ENCODE measurements at places on chromosomes 16 and 17.

GRCh38 chr17:39385040-39385439, 16.4 kb downstream of the FBXL20 start:
- no peak for DNase-seq

GRCh38 chr17:11554042-11554441, 44.2 kb upstream of the DNAH9 start:
- DNase-seq: no peak

DNA sequence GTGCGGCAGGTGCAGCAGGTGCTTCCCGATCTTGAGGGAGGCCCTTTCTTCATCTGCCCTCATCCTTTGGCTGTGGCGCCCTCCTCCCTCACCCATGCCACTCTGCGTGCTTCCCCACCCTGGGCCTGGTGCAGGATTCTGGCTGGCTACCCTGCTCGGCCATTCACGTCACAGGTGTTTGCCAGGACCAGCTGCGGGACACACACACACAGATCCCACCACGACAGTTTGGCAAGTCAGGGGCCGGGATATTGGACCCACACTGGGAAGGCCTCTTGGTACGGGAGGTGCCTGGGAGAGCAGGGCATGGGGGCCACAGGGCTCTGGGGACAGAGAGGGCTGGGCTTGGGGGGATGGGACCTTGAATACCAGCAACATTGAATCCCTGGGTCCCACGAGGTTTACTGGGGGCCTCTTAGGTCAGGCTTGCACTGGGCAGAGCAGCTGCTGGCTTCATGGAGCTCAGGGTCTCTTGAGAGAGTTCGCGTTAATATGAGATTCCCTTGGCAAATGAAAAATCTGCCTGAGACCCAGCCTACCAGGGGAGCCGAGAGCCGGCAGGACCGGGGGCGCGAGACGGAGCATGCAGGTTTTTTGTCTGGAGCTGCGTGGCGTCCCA, 15.1 kb downstream of the ADCY7 start:
- DNase-seq: peak; percentile 8

DNA sequence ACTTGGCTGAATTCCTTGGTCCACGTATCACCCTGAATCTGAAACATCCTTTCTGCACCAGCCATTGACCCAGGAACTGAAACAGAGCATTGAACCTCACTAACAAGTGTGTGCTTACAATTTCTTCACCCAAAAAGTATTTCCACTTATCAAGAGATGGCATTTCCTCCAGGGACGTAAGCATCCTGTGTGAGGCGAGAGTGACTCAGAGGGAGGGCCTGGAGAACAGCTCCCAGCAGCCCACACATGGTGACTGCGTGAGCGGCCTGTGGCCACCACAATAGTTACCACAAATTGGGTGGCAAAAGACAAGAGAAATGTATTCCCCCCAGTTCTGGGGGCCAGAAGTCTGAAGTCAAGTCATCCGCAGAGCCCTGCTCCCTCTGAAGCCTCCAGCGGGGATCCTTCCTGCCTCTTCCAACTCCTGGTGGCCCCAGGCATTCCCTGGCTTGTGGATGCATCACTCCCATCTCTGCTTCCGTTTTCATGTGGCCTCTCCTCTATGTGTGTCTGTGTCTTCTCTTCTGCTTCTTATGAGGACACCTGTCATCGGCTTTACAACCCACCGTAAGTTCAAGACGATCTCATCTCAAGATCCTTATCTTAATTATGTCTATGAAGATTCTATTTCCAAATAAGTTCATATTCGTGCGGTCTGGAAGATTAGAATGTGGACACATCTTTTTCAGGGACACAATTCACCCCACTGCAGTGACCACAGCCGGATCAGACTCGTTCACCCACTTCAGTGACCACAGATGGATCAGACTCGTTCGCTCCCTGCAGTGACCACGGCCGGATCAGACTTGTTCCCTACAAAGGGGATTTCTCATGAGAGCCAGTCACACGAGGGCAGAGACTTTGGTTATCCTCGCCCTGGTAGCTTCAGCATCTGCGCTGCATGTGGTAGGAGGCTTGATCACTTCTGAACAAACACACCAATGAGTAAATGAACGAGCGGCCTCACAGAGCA, 122.6 kb upstream of the FOXF1 start:
- DNase-seq: no peak

- no peak for DNase-seq
Measured at GRCh38 chr16:47851146-47851545, 304.6 kb downstream of the ABCC12 start.

GRCh38 chr16:1333149-1333812, at the start of gene BAIAP3:
Gene BAIAP3 (plus strand): TSS chr16:1333645. CDS start chr16:1338550, 4,905 bp downstream.
- no peak for DNase-seq

- DNase-seq: peak; percentile 22
Measured at GRCh38 chr17:79836972-79837887, 2.0 kb downstream of the CBX4 start.

- DNase-seq: no peak
Measured at GRCh38 chr17:34412965-34413441, 50.0 kb upstream of the CCL1 start.

DNA sequence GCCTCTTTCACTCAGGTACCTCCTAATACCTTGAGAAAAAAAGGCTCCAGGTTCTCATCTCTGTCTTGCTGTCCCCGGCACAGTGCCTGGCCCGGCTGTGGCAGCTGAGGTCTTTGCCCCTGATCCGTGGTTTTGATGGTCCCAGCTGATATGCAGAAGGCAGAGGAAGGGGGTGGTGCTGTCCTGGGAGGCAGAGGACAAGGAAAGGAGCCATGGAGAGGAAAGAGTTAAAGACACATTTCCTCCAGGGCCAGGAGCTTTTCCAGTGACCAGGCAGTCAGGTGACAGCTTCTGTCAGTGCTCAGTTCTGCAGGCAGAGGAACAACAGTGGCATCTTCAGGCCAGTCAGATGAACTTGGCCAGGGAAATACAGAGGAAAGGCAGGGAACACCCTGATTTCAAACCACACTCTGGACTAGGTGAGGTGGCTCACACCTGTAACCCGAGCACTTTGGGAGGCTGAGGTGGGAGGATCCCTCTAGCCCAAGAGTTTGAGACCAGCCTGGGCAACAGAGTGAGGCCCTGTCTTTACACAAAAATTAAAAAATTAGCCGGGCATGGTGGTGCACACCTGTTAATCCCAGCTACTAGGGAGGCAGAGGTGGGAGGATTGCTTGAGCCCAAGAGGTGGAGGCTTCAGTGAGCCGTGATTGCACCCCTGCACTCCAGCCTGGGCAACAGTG, 3.3 kb upstream of the COG1 start:
- DNase-seq: peak; percentile 32

DNA sequence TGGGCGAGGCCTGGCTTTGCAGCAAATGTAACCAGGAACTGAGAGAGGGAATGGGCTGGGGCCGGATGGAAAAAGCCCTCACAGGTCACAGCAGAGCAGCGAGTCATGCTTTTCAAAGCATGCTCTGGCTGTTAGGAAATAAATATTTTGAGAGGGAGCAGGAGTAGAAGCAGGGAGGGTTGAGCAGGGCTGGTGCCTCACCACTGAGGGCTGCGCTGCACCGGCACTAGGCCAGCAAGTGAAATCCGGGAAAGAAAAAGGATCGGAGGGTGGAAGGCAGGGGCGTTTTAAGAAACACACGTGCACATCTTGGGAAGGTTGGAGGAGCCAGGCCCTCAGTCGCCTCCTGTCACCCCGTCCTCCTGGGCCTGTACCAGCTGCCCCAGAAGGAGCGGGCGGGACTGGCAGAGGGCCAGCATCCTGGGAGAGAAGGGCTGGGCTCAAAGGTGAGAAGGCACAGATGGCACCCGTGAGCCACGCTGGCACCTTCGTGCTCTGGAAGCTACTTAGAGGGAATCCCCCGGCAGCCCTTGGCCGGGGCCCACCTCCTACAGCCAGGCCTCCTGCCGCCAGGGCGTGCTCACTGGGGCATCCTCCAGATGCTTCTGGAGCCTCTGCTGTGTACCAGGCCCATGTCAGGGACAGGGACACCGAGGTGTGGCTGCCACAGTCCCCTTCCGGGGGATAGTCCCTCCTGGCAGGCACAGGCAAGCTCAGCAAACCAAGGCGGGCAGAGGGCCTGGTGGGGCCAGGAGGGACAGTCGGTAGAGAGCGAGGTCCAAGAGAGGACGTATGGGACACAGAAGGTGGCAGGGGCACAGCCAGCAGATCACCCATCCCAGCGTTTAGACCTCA, 71.5 kb upstream of the PLCG2 start:
- no peak for DNase-seq

DNA sequence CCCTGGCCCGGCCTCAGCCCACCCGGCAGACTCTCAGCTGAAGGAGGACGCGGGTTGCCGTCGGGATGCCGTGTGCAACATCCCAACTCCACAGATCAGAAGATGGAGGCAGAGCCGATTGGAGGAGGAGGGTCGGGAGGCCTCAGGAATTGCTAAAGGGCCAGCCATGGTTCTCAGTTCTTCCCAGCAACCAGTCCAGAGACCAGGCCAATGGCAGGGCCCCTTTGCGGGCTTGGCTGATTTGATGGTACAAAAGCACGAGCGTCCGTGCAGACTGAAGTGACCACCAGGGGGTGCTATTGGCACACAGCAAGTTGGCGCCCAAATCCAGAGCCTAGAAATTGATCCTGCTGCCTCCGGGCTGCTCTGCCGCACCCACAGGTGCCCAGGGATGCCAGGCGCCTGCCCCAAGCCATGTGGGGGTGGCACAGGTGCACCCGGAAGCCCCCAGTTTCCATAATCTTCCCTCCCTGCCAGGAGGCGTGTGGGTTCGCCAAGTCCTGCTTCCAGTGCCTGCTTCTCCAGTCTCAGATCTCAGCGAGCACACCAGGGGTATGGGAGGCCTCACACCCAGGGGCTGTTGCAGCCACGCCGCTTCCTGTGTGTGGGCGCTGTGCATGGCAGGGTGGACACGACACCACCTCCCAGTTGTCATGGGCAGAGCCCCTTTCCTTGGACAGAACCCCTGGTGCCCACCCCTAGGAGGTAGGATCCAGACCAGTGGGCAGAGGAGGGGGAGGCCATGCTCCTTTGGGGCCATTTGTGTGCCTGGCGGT, 7.1 kb upstream of the TEX19 start:
- DNase-seq: peak; percentile 74

DNA sequence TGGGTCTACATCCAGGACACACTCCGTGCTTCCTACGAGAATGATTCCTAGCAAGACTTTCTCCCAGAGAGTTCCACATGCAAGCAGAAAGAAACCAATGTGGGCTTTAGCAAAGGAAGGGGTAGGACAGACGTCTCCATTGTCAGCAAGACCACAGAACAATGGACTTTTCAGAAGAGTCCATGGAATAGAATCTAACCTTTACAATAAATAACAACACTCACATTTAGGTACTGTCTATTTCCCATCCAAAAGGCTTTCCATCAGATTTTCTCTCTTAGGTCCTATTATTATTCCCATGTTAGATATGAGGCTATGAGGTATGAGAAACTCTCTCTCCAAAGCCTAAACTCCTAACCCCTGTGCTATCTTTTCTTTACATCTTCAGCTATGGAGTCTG, 360.9 kb downstream of the GRIN2A start:
- no peak for DNase-seq

- peak; percentile 28 for DNase-seq
Measured at GRCh38 chr16:21159281-21159951, 942 bp downstream of the LDAF1 start.

- DNase-seq: no peak
Measured at GRCh38 chr17:80382446-80382845, 32.5 kb upstream of the ENDOV start.

GRCh38 chr17:6698004-6698403, 15.2 kb downstream of the SLC13A5 start:
- no peak for DNase-seq

- DNase-seq: no peak
Measured at GRCh38 chr17:246851-247421, 65.5 kb upstream of the DOC2B start.

- DNase-seq: no peak
Measured at GRCh38 chr17:64709481-64709880, 47.4 kb upstream of the SMURF2 start.

DNA sequence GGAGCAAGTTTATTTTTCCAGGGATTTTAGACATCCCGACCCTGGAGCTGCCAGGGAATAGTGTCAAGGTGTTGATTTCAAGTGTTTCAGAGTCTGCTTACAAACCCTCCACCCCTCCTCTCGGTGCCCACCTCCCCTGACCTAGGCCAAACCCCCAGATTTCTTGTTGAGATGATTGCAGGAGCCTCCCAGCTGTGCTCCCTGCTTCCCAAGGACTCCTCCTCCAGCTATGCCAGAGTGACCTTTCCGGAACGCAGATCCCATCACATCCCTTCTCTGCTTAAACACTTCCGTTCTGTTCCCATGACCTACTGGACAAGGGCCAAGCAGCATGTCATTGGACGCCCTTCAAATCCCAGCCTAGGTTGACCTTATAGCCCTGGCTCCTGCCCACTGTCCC, 23.7 kb upstream of the CDH1 start:
- DNase-seq: no peak

DNA sequence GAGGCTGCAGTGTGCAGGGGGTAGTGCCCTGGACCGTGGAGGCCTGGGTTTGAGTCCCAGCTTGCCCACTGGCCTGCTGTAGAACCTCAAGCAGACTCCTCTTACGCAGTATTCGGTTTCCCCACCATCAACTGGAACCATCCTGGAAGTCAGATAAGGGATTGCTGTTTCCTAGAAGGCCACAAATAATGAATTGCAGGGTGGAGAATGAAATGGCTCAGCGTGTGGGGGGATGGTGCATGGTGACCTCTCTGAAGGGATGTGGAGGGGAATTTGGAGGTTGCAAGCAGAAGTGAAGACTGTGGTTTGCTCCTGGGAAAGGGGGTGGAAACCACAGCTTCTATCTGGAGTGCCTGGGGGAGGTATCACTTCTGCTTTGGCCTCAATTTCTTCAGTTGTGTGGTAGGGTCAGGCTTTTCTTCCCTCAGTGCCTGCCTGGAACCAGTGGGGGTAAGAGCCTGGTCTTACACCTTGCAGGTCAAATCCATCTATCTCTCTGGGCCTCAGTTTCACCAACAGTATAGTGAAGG, 1.7 kb downstream of the ADGRG5 start:
- DNase-seq: no peak

DNA sequence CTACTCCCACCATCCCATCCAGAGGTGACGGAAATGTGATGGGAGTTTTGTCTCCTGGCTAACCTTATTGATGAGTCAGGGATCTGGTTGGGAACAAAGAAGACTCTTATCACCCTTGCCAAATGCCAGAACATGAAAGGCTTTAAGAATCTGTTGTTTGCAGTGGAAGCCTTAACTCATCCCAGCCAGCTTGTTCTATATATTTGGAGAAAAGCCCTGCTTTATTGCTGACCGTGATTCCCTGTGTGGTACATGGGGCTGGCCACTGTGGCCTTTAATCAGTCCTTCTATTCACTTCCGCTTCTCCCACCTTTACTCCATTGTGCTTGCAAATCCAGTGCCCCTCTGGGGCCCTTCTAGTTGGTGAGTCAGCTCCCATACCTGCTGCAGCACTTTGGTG, 156.6 kb downstream of the PHKB start:
- no peak for DNase-seq

DNA sequence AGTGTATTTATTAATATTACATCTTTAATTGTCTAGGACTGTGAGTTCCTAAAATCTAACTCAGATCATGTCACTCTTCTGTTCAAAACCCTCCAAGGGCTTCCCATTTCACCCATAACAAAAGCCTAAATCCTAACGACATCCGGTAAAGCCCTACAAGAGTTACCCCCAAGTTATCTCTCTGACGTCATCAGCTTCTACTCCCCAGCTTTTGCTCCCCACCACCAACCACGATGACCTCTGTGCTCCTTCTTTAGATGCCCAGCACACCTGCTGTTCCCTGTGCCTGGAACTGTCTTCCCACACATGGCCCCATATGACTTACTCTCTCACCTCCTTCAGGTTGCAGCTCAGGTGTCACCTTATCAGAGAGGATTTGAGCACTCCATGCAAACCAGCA, 6.3 kb upstream of the KDM8 start:
- no peak for DNase-seq

GRCh38 chr17:64635647-64636305, 26.3 kb downstream of the SMURF2 start:
- DNase-seq: no peak

GRCh38 chr17:37295888-37296287, 79.9 kb upstream of the C17orf78 start:
- no peak for DNase-seq

Data from NCI-H526 treated with DMSO at 0.1 percent for 48 hours (cell line).